ENCODE measurements at places on chromosomes 13 and 19.

- H3K4me3 ChIP-seq: no peak overlapping the region
- H3K4me1 ChIP-seq: no peaks in the 10 kb centered on the region
- H3K27me3 ChIP-seq: no peaks in the 10 kb centered on the region
- DNase-seq: no peak
- H3K27ac ChIP-seq: no peak overlapping the region
- no peaks in the 10 kb centered on the region for H3K36me3 ChIP-seq
Observed at GRCh38 chr13:34300559-34300958, 482.6 kb downstream of the RFC3 start.

GRCh38 chr19:48646722-48647216 lies 782 bp upstream of the CA11 start:
- H3K36me3 ChIP-seq: no peaks in the 10 kb centered on the region
- H3K27me3 ChIP-seq: no peaks in the 10 kb centered on the region
- no peak for DNase-seq
- H3K4me3 ChIP-seq: peak overlapping the region; percentile 79

DNA sequence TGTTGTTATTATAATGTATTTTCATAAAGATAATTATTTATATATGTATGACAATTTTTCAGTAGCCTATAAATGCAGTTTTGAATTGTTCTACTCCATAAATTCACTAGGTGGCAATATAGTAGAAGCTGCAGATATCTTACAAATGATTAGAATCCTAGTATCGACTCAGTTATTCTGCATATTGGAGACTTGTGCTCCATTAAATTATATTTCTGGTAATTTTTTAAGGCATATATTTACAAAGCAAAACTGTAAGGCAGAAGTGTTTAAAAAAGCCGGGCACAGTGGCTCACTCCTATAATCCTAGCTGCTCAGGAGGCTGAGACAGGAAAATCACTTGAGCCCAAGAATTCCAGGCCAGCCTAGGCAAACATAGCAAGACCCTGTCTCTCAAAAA lies 58.7 kb downstream of the DPY19L3 start:
- no peak overlapping the region for H3K27ac ChIP-seq
- H3K27me3 ChIP-seq: no peaks in the 10 kb centered on the region
- DNase-seq: no peak
- H3K4me3 ChIP-seq: no peak overlapping the region

- no peak for DNase-seq
- H3K27me3 ChIP-seq: no peaks in the 10 kb centered on the region
- H3K4me1 ChIP-seq: no peaks in the 10 kb centered on the region
- H3K36me3 ChIP-seq: no peaks in the 10 kb centered on the region
- no peak overlapping the region for H3K4me3 ChIP-seq
Observed at GRCh38 chr19:17436874-17437267, 11.6 kb downstream of the TMEM221 start.

DNA sequence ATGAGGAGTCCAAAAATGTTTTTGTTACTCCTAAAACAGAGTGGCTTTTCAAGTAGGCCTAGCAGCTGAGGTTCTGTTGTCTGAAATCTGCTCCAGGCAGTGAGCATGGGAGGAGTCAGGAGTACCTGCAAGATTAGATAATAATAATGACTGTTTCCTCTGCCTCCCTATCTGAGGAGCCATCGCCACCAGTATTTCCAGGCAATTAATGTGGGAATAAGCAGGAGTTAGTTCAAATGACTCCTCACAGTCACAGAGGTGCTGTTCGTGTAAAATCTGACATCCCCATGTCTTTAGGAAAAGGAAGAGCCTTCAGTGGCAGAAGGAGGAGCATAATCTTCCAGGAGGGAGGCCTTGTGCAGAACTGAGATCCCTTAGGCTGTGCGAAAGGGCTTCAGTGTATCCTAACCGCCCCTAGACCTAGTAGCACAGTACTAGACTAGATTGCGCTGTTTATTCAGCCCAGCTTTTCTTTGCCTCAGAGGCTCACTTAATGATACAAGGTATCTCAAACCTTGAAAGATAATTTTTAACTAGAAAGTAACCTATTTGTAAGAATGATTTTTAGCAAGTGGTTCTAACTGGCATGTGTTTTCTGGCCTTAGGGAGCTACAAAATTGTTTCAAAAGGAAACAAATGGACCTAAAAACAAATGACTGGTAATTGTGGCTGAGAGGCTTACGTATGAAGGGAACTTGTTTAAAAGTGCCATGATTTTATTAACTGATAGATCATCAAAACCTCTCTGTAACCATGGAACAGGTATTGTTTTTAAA lies 49.0 kb downstream of the FREM2 start:
- H3K36me3 ChIP-seq: no peaks in the 10 kb centered on the region
- H3K4me3 ChIP-seq: no peak overlapping the region
- H3K4me1 ChIP-seq: no peaks in the 10 kb centered on the region
- DNase-seq: no peak
- no peak overlapping the region for H3K27ac ChIP-seq
- peaks cover 10% of the 10 kb centered on the region for H3K27me3 ChIP-seq

GRCh38 chr13:32039528-32039927 lies 8.0 kb downstream of the FRY start:
- H3K4me3 ChIP-seq: no peak overlapping the region
- H3K4me1 ChIP-seq: peaks cover 59% of the 10 kb centered on the region
- H3K27ac ChIP-seq: no peak overlapping the region
- H3K36me3 ChIP-seq: no peaks in the 10 kb centered on the region
- DNase-seq: no peak

DNA sequence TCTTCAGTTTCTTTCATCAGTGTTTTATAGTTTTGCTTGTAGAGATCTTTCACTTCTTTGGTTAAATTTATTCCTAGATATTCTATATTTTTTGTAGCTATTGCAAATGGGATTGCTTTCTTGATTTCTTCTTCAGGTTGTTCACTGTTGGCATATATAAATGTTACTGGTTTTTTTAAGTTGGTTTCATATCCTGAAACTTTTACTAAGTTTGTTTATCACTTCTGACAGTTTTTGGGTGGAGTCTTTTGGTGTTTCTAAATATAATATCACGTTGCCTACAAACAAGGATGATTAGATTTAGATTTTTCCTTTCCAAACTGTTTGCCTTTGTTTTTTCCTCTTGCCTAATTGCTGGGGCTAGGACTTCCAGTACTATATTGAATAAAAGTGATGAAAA lies 109.7 kb downstream of the PAN3 start:
- DNase-seq: no peak
- no peaks in the 10 kb centered on the region for H3K27me3 ChIP-seq
- H3K27ac ChIP-seq: no peak overlapping the region

Measured in activated CD4-positive, alpha-beta T cell treated with anti-CD3 and anti-CD28 coated beads for 36 hours (primary cell).